ENCODE measurements at places on chromosomes 12 and 14. TPM values are rescaled to one million over a fixed set of nuclear protein-coding genes. Genes with fewer than 3 reads are reported as not detected.

DNA sequence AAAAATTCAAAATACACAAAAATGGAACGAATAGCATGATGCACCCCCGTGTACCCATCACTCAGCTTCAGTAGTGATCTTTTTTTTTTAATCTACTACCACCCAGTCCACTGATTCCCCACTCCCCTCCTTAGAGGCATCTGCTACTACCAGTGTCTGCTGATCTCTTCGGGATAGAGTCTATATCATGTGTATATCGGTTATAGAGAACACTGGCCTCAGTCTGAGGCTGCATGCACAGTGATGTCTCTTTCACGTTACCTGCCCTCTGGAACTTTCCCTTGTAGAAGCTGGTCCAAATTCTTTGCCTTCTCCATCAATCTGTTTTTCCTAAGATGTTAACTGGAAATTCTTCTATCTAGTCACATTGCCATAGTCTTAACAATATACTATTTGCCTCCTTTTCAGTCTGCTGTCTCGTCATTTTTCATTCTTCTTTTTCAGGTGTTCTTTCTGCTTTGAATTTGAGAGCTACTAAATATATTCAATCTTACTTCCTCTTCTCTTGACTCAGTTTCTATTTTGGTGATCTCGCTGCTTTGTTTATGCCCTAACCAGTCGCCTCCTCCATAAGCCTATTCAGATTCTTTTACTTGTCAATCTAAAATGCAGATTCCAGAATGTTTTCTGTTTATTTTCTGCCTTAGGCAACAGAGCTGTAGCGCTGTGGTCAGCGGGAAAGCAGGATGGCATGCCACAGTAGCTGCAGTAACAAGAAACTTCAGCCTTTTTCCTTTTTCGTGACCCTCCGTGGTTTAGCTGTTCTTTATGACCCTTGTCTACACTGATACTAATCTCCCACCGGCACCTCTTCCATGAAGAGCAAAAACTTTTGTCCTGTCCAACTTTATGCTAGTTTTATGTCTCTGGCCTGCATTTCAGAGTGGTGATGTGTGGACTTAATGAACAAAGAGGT, 67.0 kb downstream of the FBXW8 start:
- no peak for DNase-seq

- no peak for DNase-seq
Measured at GRCh38 chr12:121507245-121507644, 73.6 kb downstream of the KDM2B start.

DNA sequence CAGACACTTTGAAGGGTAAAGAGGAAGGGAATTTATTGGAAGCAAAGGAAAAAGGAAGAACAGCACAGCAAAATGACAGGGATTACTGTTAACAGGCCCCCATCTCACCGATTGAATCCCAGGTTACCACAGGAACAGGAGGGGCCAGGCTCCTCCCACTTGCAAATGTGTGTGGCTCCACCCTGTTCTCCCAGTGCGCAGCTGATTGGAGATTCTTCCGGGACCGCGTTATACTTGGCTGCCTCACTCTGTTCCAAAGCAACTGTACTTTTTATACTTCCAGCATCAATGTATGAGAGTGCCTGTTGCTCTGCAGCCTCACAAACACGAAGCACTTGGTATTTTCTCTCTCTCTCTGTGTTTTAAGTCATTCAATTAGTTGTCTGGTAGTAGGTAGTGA, 273.6 kb upstream of the MDGA2 start:
- DNase-seq = no peak

CCDC197 gene
- not detected for total RNA-seq
